NCI-H524 treated with DMSO at 0.1 percent for 48 hours (cell line): ENCODE measurements at places on chromosomes 6 and 20.

- no peak for DNase-seq
These were observed 98.1 kb upstream of the TOP1 start for GRCh38 chr20:40930561-40930960.

GRCh38 chr20:59042151-59042795, at the start of gene PRELID3B:
Gene PRELID3B (minus strand): TSS chr20:59042786. CDS start chr20:59042730, 56 bp downstream.
- DNase-seq, result no peak

GRCh38 chr6:112234601-112235000, 19.8 kb downstream of the LAMA4 start:
- no peak for DNase-seq

DNA sequence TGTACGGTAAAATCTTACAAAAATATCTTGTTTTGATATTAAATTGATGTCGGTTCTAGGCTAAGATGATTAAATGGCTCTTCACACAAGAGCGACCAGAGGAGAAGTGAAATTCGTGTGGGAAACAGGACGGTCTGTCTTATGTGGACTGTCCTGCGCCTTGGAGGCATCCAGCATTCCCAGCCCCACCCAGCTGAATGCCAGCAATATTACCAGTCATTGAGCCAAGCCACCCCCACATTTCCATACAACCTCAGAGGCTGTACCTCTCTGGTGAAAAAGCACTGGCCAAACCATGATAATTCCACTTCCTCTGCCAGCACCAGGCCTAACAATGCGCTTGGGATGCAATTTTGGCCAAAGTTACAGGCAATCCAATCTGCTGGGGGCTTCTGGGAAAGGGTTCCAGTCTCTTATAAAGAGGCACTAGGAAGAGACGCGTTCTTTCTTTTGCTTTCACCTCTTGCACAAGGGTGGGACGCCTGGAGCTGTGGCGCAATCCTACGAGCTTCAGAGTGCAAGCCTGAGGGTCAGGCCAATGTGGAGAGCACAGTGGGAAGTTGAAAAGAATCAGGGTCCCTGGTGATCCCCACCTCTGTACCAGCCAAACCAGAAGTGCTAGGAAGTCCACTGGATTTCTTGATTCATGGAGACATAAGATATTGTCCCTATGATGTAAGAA, 213.1 kb downstream of the PREX1 start:
- DNase-seq, result no peak

- no peak for DNase-seq
These were observed 14.1 kb upstream of the CPNE5 start for GRCh38 chr6:36853325-36853724.

DNA sequence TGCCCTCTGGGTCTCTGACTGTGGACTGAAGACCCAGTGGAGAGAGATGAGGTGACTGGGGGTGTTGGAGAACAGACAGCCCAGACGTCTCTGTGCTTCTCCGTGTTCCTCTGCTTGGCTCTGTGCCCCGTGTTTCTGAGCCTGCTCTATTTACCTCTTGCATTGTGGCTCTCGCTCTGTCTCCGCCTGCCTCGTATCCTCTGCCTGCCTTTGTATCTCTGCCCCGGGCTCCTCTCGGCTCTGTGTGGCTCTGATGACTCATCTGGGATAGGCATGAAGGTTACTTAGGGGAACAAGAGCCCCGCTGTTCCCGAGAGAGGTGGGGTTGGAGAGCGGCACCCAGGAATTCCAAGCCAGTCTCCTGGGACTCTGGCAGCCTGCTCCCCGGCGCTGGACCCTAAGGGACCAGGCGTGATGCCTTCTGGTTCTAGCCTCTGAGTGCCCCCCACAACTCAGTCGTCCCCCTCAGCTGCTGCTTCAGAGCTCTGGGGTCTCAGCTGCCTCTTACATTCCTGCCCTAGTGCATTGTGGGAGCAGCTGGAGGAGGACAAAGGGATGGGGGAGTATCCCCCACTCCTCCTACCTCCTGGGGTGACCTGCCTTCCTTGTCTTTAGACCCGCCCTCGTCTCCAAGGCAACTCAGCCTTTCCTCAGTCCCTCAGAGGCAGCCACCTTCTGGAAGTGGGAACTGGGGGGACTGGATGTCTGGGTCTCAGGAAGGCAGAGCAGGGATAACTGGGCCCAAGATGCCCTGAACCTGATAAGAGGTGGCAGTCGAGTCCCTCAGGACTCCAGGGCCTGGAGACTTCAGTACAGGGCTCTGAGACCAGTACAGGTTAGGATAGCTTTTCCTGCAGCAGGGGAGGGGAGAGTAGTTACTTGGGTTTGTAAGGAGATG, 1.9 kb downstream of the DDR1 start:
- no peak for DNase-seq

- no peak for DNase-seq
These were observed 53.4 kb upstream of the CD93 start for GRCh38 chr20:23139524-23139923.

- DNase-seq, result no peak
These were observed 81.1 kb downstream of the PRDM1 start for GRCh38 chr6:106167096-106167814.

DNA sequence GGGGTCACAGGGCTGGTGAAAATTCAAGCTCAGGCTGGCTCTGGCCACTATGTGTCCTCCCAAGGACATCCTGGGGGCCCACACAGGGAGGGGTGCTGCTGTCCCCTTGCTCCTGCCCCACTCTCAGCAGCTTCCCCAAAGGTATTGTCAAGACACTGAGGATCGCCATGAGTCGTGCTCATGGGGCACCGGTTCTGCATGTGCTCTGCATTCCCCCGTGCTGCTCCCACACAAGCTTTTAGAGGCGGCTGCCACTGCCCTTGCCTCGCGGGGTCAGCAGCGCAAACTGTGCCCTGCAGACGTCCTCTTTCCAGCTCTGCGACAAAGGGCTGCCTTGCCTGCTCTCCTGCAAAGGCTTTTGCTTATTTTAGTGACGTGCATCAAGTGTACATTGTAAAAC, 179.8 kb downstream of the ERMARD start:
- DNase-seq, result no peak

- DNase-seq, result peak; percentile 43
These were observed 133.2 kb upstream of the LRFN2 start for GRCh38 chr6:40720375-40720748.

- DNase-seq, result no peak
These were observed 1.7 kb downstream of the ADGRF4 start for GRCh38 chr6:47700053-47700452.

DNA sequence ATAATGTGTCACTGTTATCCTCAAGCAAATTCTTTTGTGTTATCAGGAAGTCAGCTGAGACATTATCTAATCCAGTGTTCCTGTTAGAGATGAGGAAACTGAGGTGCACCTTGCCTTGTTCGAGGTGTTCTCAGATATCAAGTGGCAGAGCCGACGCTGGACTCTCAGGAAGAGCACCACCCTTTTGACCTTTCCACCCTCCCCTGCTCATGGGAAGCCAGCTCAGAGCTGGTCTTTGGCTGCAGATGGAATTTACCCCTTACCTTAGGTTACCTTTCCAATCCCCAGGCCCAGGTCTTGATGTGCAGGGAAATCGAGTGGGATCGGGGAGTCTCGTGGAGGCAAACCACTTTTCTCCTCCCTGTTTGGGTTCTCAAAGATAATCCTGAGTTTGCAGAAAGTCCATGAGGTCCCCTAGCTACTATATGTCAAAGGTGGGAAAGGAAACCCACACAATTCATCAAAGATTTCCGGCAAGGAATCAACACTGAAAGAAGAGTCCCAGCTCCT, 62.9 kb upstream of the PIM1 start:
- DNase-seq, result no peak

GRCh38 chr6:11522812-11523605, 14.5 kb upstream of the TMEM170B start:
- no peak for DNase-seq

- no peak for DNase-seq
These were observed 92.9 kb downstream of the FYN start for GRCh38 chr6:111780393-111780792.

DNA sequence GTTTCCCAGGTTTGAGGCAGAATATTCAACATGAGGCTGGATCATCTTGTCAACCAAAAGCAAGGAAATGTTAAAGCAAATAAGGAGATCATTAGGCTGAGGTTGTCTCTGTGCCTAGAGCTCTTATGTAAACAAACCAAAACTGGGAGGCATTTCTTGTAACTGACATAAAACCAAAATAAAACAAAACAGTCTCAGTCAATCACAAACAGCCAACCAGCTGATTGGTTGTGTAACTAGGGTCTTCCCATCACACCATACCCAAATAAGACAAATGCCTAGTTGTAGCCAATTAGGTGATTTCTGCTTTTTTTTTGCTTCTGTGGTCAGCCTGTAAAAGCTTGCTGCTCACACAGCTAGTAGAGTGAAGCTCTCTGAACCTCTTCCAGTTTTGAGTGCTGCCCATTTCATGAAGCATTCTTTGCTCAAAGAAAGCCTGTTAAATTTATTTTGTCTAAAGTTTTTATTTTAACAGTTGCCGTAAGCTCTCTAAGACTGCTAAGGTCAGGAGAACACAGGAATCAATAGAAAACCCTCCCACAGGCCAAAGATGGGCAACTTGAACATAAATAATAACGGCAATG, 8.9 kb upstream of the FITM2 start:
- no peak for DNase-seq

- no peak for DNase-seq
These were observed 14.4 kb upstream of the HLA-DQA1 start for GRCh38 chr6:32622545-32623401.

DNA sequence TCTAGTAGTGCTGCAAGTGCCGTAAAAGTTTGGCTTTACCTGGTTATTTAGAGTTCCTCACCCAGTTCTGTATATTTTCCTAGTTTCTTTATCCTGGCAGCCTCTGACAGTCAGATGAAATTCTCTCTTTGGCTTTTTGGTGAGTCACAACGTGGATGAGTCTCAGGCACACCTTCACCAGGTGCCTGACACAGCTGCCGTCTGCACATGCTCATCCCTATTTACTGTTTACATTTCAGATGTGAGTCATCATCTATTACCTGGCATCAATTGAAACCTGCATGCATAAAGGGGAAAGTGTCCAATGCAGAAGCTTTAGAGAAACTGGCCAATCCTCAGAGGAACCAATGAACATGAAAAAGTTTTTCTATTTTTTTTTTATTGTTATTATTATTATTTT, 33.3 kb upstream of the ADGRF4 start:
- DNase-seq, result no peak

GRCh38 chr6:134402372-134402984, 84.6 kb upstream of the SGK1 start:
- no peak for DNase-seq

DNA sequence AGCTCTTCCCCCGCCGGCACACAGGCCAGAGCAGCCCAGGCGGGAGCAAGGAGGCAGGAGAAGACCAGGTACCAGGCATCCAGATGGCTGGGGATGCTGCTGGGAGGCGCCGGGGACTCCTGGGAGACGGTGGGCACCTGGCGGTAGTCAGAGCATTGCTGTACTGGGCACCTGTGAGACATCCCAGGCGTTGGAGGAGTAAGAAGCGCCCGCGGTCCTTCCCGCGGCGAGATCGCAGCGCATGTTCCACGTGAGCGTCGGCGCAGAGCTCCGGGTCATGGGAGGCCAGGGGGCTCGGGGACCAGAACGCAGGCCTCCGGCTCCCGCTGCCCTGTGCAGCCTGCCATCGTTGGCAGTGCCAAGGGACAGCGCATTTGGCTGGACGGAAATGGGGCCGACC, 293.7 kb upstream of the CDYL start:
- no peak for DNase-seq

DNA sequence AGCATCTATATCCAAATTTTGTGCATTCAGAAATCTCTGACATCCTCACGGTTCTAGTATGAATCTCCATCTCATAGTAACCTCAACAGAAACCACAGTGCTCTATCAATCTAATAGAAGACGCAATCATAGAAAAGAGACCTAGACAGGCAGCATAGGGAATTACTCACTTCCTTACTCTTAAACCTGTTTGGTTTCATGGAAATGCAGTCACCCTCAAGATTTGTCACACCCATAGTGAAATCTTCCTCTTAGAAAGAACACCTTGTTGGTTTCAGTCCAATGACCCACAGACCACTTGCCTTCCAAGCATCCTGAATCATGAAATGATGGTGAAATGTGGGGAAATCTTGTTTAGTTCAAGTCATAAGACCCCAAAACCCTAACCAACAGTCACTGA, 166.1 kb upstream of the PRDM1 start:
- no peak for DNase-seq
